T47D (cell line): ENCODE measurements at places on chromosomes 6 and 20.

DNA sequence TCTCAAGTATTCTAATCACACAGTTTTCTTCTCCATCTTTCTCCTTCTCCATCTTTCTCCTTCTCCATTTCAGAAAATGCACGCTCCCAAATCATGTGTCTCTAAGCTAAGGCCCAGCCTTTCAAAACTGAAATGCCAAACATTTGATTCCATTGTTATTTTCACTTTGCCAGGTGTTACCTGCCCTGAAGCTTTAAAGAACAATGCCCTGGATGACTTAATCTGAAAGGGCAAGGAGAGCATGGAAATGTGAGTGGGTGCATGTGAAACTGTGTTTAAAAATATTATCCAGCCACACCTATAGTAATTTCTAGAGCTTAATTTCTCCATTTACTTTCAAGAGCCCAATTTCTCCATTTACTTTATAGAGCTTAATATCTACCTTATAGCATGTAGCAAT, 42.4 kb upstream of the GCLC start:
- no peak for DNase-seq

GRCh38 chr6:37478827-37479226, 20.9 kb downstream of the CCDC167 start:
- no peak for DNase-seq

DNA sequence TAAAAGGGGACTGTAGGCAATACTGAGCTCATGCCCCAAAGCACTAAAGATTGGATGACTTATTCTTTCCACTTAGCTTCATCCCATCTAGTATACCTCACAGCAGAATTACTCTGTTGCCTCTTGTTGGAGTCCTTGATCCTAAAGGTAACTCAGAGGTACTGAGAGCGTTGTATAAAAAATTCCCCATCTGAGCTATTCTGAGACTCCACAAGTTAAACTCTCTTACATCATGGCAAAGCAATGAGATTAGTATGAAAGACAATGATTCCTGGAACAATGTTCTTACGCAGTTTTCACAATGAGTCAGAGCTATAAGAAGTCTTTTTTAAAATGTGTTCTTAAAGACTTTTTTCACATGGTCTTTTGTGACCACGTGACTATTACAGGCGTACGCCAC, 370.1 kb downstream of the ADGRB3 start:
- no peak for DNase-seq

DNA sequence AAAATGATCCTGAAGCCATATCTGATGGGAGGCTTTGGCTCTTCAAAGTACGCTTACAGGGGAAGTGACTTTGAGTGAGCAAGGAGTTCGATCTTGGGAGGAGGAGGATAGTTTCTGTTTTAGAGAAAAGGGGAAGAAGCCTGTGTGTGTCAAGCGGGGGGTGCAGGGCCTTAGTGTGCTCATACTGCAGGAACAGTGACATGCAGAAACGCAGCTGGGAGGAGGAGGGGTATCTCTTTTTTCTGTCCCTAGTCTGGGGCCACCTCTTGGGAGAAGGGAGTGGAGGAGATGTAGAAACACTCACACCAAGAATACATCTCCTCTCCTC, 19.8 kb downstream of the SIRPD start:
- DNase-seq: no peak

- no peak for DNase-seq
These were observed 105.2 kb downstream of the NFATC2 start for GRCh38 chr20:51437182-51437924.

- DNase-seq: peak; percentile 78
These were observed 7.4 kb upstream of the INSM1 start for GRCh38 chr20:20360464-20360863.

GRCh38 chr20:59163631-59164530, at the start of gene ZNF831:
TSS of gene ZNF831 (plus strand) at chr20:59163821. CDS start at chr20:59191020, 27,199 bp downstream.
- no peak for DNase-seq

GRCh38 chr6:101232961-101233360, 160.5 kb upstream of the GRIK2 start:
- no peak for DNase-seq

GRCh38 chr6:1597924-1598323, 11.8 kb upstream of the FOXC1 start:
- no peak for DNase-seq

DNA sequence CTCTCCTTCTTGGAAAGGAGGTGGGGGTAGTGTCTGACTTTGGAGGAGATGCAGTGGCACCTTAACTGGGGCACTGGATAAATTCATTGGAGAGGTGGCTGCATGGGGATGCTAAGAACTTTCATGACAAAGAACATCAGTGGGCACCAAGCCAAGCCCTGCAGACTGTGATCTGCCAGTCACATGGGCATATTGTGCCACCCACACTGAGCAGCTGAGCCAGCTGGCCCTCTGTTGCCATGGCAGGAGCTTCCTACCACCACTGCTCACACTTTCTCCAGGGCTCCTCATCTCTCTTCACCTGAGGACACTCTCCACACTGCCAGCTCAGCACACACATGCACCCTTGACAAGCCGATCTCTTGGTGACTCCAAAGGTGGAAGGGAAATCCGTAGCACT, 715.6 kb downstream of the QKI start:
- DNase-seq: no peak

GRCh38 chr20:15257569-15257870, 920.1 kb upstream of the FLRT3 start:
- no peak for DNase-seq

GRCh38 chr6:146281651-146282362, 252.9 kb downstream of the GRM1 start:
- DNase-seq: no peak

GRCh38 chr6:98945311-98946115, 2.2 kb downstream of the FBXL4 start:
- no peak for DNase-seq

DNA sequence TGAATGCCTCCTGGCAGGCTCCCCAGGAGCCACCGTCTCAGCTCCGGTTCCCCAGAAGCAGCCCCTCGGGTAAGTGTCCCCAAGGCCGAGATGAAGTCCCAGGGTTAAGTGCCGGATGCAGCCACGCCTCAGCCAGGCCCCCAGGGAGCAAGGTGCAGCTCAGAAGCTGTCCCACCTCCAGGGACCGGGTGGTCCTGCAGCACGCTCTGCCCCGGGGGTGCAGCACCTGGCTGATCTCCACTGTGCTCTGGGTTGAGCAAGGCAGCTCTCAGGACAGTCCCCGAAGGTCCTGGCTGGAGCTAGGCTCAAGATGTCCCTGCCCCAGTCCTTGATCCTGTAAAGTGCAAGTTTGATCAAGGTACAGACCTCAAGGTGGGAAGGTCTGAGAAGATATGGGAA, 15.1 kb upstream of the NTSR1 start:
- DNase-seq: no peak

- DNase-seq: no peak
These were observed 42.4 kb downstream of the LCA5 start for GRCh38 chr6:79494841-79495240.

DNA sequence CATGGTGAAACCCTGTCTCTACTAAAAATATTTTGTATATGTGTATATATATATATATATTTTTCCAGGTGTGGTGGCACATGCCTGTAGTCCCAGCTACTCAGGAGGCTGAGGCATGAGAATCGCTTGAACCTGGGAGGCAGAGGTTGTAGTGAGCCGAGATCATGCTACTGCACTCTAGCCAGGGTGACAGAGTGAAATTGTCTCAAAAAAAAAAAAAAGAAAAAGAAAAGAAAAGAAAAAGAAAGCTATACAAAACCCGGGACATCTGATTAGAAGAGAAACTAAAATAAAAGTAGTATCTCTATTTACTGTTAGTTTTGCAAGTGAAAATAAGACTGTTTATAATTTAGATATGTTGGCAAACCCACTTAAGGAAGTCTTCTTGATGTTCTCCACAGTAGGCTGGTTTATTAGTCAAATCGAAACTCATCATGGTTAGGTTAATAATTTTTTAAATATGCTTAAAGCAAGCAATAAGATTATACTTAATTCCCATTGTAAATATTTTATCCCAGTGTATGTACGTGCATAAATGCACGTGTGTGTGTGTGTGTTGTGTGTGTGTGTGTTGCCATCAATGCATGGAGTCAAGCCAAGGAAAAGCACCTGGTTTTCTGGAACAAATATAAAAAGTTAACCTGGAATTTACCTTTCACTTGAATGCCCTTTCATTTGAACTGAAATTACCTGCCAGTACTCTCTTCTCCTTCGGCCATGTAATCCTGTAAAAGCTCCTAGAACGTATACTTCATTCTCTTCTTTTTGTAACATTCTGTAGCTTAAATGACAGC, 7.1 kb downstream of the VNN2 start:
- DNase-seq: no peak

- no peak for DNase-seq
These were observed 485.4 kb downstream of the CDKAL1 start for GRCh38 chr6:21019614-21020013.
